ENCODE measurements at places on chromosomes 2 and 18.

DNA sequence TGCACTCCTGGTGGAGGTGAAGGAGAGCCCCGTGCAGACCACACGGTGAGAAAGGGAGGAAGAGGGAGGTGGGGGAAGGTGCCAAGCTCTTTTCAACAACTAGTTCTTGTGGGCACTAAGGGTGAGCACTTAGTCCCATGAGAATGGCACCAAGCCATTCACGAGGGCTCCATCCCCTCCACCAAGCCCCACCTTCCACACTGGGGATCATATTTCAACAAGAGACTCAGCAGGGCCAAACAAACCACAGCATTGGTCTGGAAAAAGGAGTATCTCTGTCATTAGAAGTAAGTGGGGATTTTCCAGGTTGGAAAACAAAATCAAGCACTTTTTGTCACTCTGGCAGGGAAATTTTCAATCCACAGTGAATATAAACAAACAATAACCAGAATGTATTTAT lies 38.4 kb downstream of the ZAP70 start:
- DNase-seq = no peak

DNA sequence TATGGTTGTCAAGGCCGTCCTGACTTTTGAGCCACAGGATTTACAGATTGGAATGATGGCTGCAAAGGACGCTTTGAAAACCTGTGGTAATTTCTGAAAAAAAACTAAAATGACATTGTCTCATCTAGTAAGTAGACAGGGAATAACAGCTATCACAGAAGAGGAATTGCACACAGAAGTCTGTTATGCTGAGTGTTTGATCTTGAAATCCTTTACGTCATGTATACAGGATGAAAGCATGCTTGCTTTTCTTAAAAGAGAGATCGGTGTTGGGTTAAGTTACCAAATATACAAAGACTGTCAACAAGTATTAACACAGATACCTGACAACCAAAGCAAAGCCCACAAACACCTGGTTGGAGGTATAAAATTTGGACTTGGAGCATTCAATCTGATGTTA lies 12.6 kb upstream of the SRSF7 start:
- no peak for DNase-seq

GRCh38 chr2:20574930-20575329 lies 76.0 kb downstream of the HS1BP3 start:
- DNase-seq = no peak

GRCh38 chr2:95374029-95374428 lies 28.5 kb upstream of the FAHD2A start:
- DNase-seq = no peak

- no peak for DNase-seq
Measured at GRCh38 chr2:6309415-6310255, 556.1 kb downstream of the CMPK2 start.

DNA sequence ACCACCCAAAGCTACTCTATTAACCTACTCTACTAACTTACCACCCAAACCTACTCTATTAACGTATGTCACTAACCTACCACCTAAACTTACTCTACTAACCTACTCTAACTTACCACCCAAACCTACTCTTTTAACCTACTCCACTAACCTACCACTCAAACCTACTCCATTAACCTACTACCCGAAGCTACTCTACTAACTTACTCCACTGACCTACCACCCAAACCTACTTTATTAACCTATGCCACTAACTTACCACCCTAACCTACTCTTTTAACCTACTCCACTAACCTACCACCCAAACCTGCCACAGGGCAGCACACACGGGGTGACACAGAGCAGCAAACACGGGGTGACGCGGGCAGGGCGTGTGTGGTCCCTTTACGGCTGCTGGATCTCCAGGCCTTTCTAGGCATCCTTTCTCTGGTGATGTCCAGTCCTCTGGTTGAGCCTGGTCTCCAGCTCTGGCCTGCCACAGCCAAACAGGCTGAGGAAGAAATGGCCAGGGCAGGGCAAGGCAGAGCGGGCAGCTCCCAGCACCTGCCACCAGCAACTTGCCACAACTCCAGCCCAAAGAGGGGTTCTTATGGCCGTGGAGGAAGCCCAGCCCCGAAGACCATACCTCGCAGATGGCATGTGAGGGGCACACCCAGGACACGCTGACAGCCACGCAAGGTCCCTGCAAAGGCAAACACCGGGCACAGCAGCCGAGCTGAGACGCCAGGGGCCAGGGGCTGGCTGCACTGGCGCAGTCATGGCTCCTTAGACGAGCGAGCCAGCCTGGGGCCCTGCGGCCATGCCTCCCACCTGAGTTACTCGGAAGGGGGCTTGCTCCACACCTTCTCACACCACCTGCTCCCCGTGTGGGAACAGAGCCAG lies 25.7 kb downstream of the PXDN start:
- DNase-seq = no peak

- no peak for DNase-seq
Measured at GRCh38 chr18:79956276-79956675, 4.8 kb upstream of the SLC66A2 start.

- no peak for DNase-seq
Measured at GRCh38 chr2:10285556-10286198, 17.0 kb upstream of the HPCAL1 start.

DNA sequence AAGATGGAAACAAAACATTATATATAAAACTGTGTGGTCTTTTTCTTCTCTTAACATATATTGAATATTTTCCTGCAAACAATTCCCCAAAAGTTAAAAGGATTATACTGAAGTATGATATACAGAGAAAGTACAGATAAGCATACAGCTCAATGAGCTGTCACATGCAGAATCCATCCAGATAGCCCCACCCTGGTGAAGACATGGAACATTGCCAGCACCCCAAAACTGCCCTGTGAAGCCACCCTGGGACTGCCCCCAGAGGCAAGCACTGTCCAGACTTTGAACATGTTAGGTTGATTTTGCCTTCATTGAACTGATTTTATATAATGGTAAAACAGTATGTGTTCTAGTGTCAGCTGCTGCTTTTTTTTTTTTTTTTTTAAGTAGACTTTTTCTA lies 112.3 kb upstream of the IL1R2 start:
- no peak for DNase-seq

GRCh38 chr2:149290662-149291061 lies 39.7 kb upstream of the LYPD6 start:
- no peak for DNase-seq

DNA sequence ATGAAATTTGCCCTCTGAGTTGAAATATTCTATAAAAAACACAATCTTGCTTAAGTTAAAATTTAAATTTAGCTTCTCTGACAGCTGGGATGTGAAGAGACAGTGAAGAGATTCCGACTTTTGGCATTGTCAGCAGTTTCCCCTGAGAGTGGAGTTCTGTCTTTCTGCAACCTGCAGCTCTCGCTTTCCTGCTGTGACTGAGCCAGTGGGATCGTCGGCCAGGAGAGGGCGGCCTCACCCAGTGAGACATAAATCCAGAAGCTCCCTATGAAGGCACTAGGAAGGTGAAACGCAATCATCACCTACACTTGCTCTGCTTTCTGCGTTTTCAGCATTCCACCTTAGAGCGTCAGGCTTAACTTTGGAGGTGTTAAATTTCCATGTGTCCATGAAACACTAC lies 75.4 kb upstream of the HNMT start:
- no peak for DNase-seq

GRCh38 chr2:62765619-62766376 lies 60.3 kb downstream of the EHBP1 start:
- DNase-seq = no peak

DNA sequence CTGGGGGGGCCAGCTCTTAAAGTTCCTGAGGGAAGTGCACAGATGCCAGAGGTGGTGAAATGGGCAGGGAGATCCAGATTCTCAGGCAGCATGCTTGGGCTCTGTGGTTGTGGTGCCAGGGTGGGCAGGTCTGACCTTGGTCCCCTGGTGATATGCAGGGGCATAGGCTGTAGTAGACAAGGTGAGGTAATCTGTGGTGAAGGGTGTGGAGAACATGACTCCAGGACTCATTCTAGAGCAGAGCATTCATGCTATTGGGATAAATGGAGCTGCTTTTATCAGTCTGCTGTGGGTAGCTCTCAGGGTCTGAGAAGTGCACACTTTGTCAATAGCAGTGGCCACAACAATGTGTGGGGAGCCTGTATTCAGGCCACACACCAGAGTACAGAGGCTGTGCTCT lies 16.9 kb downstream of the ACVR1C start:
- DNase-seq = no peak

GRCh38 chr2:196112418-196113034 lies 43.9 kb upstream of the DNAH7 start:
- DNase-seq = no peak

DNA sequence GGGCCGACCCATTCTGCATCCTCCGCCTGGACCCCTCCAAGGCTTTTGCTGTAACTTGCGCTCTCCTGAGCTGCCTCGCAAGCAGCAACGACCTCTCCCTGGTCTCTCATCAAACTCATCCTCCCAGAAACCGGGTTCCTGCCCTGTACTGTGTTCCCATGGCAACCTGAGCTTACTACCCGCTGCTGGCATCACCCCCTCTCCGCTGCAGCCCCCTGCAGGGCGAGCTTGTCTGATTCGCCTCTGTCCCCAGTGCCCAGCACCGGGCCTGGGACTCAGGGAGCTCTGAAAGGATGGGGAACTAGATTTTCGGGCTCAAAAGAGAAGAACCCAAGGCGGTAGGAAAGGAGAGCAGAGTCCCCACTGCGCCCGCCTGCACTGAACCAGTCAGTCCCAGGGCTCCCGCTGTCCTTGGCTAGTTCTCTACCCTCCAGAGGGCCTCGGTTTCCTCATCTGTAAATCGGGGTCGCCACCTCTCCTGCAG lies 463 bp downstream of the HS1BP3 start:
- no peak for DNase-seq

DNA sequence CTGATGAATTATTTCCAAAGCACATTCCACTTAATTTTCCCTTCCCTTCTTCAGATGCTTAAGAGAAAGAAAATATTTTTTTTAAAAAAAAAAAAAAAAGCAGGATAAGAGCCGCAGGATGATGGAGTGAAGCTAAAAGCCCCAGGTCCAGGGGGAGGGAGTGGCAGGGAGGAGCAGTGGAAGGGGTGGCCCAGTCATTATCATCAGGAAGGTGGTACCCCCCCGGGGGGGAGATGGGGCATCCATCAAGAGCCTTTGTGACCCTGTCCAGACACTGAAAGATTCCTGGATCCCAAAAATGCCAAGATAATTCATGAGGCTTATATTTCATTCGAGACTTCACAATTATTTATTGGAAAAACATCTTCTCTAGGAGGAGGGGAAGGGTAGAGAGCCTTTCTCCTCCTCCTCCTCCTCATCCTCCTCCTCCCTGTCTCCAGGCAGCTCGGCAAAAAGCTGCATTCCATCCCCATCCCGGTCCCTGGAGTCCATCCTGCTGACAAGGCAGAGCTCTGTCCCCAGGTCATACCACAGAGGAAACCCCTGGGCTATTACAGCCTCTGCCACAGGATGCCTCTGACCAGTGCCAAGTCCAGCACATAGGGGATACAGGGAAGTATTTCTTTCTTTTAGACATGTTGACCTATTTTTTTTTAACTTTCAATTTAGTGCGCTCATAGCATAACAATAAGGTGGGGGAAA lies 125.3 kb downstream of the TWIST2 start:
- DNase-seq = no peak

- DNase-seq = no peak
Measured at GRCh38 chr2:224668123-224668909, 47.8 kb downstream of the CCDC195 start.

GRCh38 chr2:30348825-30349224 lies 98.2 kb upstream of the LCLAT1 start:
- no peak for DNase-seq

DNA sequence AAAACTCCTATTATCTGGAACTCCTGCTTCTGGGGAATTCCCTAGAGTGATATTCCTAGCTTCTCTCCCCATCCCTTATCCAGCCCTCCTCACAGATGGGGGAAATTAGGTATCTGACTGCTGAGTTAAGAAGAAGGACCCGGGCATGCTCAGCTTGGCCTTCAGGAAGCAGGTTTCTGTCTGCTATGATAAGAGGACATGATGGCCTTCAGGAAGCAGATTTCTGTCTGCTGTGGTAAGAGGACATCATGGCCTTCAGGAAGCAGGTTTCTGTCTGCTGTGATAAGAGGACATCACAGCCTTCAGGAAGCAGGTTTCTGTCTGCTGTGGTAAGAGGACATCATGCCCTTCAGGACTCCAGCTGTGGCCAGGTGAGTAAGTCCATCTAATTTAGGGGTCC lies 65.2 kb downstream of the PLEKHM3 start:
- no peak for DNase-seq

DNA sequence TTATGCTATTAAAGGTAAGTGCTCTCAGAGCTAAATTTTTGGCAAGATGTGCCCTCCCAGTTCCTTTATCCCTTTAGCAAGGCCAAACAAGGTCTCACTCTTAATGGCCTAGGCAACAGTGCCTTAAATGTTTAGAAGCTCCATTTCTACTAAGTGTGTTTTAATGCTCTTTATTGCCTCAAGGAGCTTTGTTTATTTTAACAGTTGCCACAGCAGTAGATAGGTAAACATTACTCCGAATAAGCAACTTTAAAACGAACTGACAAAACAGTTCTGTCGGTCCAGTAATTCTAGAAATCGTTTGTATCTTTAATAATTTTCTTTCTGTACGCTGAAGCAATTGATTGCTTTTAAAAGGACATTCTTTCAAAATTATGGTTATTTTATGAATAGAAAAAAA lies 74.5 kb downstream of the PIEZO2 start:
- DNase-seq = no peak

GRCh38 chr18:42525905-42526304 lies 570.9 kb downstream of the PIK3C3 start:
- no peak for DNase-seq

- DNase-seq = no peak
Measured at GRCh38 chr2:239316562-239317465, 84.0 kb downstream of the HDAC4 start.

DNA sequence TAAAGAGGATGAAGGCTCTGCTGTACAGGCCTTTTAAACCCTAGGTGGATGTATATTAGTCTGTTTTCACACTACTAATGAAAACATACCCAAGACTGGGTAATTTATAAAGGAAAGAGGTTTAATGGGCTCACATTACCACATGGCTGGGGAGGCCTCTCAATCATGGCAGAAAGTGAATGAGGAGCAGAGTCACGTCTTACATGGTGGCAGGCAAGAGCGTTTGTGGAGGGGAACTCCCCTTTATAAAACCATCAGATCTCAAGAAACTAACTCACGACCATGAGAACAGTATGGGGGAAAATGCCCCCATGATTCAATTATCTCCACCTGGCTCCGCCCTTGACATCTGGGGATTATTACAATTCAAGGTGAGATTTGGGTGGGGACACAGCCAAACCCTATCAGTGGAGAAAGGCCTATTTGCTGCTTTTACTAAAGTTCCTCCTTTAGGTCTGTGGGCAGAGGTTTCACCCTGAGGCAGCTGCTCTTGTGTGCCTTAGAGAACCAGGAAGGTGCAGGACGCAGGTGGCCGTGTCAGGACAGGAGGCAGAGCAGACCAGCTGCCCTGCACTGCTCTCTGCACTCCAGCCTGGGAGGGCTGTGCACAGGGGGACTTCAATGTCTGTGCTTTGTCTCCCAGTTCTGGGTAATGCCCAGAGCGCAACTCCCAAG lies 178.8 kb upstream of the HDAC4 start:
- no peak for DNase-seq
